ENCODE measurements at places on chromosomes 4 and X.
A peak's percentile ranks its signal among the peaks of the same experiment; 100 is the strongest.

- no peak overlapping the region for H3K27ac ChIP-seq
- H3K4me1 ChIP-seq: peaks cover 22% of the 10 kb centered on the region
- no peaks in the 10 kb centered on the region for H3K27me3 ChIP-seq
- DNase-seq: no peak
- no peaks in the 10 kb centered on the region for H3K36me3 ChIP-seq
Observed at GRCh38 chr4:8156617-8157016, 2.0 kb downstream of the ABLIM2 start.

DNA sequence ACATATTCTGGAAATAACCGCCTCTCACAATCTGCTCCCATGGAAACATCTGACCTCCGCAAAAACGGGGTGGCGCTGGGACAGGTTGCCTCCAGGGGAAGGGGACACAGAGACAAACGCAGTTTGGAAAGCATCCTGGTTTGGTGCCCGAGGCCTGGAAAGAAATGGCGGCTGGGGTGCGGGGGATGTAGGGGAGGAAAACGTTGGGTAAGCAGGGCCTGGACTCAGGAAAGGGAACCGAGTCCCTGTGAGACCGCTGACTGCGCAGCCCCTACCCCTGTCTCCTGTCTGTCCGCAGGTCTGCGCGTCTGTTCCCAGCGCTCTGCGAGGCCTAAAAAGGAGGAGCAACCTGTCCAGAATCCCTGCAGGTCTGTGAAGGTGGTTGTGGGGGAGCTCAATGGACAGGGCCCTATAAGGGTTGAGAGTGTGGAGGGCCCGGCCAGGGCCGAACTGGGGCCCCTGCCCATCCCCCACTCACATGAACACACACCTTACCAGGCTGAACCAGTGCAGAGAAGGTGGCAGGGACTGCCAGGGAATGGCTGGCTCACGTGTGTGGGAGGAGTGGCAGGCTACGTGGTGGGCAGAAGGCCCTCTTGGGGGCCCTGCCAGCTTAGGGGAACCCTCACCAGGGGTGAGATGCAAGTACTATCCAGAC lies 672 bp downstream of the TCEAL3 start:
- peak overlapping the region; percentile 65 for H3K4me3 ChIP-seq
- H3K4me1 ChIP-seq: no peaks in the 10 kb centered on the region
- no peaks in the 10 kb centered on the region for H3K36me3 ChIP-seq

DNA sequence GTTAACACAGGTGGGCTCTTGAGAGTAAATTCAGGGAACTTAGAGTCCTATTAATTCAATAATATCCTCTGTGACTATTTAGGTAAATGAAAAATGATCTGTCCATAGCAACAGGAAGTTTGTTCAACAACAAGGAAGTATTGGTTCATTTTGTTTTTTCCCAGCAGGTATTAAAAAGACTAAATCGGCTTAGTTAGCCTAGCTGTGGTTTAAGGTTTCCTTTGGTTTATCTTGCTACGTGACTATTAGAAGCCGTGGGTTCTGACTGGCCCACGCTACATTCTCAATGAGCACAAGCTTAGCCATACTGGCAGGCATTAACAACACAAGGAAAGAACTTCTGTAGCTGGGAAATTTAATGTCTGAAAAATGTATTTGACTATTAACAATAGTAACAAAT lies 168.8 kb upstream of the HS3ST1 start:
- DNase-seq: no peak
- H3K27ac ChIP-seq: no peak overlapping the region
- no peaks in the 10 kb centered on the region for H3K4me1 ChIP-seq

GRCh38 chr4:7792616-7793015 lies 147.0 kb downstream of the AFAP1 start:
- H3K4me3 ChIP-seq: no peak overlapping the region
- no peaks in the 10 kb centered on the region for H3K27me3 ChIP-seq
- H3K36me3 ChIP-seq: no peaks in the 10 kb centered on the region
- no peaks in the 10 kb centered on the region for H3K4me1 ChIP-seq
- H3K27ac ChIP-seq: peak overlapping the region; percentile 8

DNA sequence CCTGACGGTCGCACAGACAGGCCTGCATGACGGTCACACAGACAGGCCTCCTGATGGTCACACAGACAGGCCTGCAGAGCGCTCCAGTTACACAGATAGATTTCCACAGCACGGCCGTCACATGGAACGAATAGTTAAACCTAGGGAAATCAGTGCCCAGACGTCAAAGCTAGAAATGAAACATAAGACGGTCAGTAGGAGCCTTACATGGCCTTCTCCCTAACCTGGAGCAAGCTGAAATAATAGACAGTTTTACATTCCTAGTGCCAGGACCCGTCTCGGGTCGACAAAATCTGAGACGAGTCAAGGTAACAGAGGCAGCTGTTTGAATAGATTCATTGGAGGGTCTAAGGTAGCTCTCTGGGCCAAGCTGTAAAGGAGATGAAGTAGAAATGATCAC lies 126.9 kb downstream of the MTNR1A start:
- H3K4me3 ChIP-seq: no peak overlapping the region
- H3K27me3 ChIP-seq: no peaks in the 10 kb centered on the region
- no peaks in the 10 kb centered on the region for H3K4me1 ChIP-seq
- no peak overlapping the region for H3K27ac ChIP-seq

DNA sequence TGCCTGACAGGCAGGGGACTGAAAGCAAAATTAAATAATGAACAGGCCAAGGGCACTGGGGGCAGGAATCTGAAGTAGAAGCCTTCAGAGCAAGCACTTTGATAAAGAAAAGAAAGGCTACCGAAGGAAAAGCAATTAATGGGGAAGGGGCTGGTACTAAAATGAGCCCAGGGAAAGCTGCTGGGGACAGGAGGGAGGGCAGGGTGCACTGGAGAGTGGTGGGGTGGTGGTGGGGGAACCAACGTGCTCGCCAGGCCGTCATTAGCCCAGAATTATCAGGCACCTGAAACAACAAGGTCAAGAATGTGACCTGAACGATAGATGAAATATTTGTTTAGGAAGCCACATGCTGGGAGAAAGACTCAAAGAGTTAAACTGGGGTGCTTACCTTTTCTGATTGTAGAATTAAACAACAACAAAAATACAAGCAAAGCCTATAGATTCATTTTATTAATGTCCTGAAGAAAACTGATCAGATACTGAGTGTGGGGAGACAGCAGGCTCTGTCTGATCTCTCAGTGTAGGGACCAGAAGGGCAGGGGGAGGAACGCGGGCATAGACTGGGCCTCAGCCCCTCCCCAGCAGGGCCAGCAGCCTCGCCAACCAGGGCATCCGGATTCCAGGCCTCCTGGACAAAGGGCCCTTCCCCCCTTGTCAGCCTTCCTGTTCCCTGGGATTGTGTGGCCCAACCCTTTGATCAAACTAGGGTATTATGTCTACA lies 239.7 kb upstream of the KLF3 start:
- no peaks in the 10 kb centered on the region for H3K27me3 ChIP-seq
- H3K27ac ChIP-seq: no peak overlapping the region
- H3K4me1 ChIP-seq: no peaks in the 10 kb centered on the region
